Cardiac fibroblast (primary cell): ENCODE measurements at places on chromosomes 16 and 17.

DNA sequence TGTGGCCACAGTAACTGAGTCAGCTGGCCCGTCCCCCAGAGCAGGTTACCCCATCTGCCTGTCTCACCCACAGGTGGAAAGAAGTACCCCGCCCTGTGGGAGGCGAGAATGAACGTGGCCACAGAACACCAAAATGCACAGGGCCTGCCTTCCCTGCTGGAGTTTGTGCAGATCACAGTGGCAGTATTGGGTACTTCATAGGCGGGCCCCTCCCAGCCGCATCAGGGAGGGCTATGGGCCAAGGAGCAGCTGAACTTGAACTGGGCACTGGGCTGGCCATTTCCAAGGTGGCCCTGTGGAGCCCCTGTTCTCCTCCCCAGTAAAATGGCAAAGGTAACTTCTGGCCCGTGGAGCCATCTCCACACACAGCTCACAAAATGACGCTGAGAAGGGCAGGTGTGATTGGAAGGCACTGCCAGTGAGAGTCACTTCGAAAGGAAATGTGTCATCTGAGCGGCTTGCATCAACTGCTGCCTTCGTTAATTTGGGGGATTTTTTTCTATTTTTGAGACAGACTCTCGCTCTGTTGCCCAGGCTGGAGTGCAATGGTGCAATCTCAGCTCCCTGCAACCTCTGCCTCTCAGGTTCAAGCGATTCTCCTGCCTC lies 162.9 kb downstream of the ENGASE start:
- no peak for DNase-seq

- peak; percentile 73 for DNase-seq
These were observed 27.7 kb upstream of the CBX4 start for GRCh38 chr17:79866791-79867518.

DNA sequence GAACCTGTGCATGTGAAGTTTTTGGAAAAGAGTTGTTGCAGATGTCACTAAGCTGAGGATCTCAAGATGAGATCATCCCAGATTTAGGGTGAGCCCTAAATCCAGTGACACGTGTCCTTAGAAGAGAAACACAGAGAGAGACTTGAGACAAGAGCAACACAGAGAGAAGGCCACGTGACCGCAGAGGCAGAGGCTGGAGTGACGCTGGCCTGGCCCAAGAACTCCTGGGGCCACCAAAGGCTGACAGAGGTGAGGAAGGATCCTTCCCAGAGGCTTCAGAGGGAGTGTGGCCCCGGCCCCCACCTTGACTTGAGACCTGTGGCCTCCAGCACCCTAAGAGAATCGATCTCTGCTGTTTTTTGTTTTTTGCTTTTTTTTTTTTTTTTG lies 12.1 kb upstream of the RHBDF2 start:
- DNase-seq = no peak

GRCh38 chr17:21389394-21389793 lies 13.2 kb downstream of the KCNJ12 start:
- no peak for DNase-seq

- DNase-seq = peak; percentile 26
These were observed 169.3 kb downstream of the CYB561 start for GRCh38 chr17:63276821-63277220.
